ENCODE measurements at places on chromosomes 3 and 15.

DNA sequence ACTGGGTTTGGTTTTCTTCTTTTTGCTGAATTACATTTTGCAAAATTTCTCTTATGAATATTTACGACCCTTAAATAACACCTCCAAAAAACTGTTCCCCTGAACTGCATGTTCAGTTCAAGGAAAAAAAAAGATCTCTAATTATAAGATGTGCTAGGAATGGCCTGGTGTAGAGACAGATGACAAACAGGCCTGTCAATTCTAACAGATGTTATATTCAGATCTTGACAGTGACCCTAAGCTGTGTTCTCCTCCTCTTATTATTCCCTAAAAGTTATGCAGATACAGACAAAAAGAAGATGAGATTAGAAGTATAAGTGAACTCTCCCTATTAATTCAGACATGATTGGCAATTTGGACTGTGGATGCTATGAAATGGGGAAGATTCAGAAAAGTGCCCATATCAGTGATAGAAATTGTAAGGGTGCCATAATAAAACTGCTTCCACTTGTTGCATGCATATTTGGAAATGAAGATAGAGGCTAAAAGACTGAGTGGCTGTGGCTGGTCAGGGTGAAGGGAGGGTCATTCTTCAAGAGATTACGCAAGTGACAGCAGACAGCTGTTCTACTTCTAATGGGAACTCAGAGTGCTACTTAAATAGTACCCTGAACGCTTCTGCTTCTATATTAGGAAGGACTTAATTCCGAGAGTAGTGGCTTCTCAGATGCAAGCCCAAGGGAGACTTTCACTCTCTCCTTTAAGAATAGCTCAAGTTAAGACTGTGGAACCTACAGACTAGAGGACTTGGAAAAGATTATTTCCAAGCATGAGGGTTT is 75.5 kb downstream of the ADAMTS9 start:
- DNase-seq, result no peak

GRCh38 chr15:43991206-43991605 is 164.4 kb downstream of the WDR76 start:
- DNase-seq, result no peak

DNA sequence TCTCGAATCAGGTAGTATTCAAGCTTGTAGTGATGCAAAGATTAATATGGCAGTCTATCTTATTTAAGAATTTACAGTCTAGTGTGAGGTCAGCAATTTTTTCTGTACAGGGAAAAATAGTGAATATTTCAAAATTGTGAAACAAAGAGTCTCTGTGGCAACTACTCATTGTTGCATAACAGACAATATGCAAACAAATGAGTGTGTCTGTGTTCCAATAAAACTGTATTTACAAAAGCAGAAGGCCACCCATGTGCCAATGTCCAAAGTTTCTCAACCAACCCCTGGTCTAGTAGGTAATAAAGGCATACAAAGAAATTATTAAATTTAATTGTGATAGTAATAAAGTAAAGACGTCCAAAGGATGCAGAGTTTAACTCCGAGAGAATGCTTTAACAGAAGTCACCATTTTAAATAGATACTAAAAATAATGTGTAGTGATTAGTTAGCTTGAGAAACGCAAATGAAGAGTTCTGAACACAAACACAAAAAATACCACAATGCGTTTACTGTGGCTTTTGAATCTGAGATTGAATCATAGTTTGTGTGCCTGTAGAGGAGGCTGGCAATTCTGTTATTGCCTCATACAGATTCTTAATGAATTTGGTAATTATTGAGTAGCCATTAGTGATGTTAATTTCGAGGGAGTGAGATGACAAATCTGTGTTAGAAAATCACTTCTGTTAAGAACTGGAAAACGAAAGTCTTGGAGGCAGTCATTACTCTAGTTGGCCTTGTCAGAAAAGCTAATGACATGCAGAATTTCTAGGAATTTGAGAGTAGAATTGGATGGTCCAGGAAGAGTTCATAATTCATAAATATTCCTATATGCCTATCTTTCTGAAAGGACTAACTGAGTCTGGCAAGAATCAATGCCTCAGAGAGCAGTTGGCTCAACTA is 48.7 kb downstream of the CADM2 start:
- no peak for DNase-seq

DNA sequence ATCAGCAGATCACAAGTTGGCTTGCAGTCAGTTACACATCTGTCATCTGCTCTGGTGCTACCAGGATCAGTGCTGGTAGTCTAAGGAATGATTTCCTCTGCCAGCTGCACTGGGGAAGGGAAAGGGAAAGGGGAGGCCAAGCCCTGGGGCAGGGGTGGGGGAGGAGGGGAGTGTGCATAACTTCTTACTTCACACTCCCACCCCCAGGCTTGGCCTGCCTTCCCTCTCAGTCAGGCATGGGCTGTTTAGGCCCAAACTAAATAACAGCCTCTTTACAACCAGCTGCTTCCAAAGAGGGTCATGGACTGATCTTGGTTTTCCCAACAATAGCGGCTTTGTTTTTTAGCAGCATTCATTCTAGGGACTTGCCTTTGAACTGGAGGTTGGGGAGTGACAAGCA is 86.1 kb upstream of the PSMD6 start:
- DNase-seq, result no peak

DNA sequence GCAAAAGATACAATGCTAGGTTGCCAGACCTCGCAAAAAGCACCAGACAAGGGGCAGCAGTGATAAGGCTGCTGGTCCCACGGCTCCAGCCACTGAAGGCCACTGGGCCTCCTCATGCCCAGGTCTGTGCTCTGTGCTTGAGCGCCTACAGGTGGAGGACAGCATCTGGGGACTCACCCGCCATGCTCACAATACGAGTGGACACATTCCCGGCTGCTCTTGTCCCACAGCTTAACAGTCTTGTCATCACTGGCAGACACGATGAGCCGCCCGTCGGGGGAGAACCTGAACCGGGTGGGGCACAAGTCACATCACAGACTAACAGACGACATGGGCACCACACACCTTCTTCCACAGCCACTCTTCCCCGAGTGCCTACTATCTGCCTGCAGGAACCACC is 7.4 kb downstream of the POC1A start:
- DNase-seq, result no peak

DNA sequence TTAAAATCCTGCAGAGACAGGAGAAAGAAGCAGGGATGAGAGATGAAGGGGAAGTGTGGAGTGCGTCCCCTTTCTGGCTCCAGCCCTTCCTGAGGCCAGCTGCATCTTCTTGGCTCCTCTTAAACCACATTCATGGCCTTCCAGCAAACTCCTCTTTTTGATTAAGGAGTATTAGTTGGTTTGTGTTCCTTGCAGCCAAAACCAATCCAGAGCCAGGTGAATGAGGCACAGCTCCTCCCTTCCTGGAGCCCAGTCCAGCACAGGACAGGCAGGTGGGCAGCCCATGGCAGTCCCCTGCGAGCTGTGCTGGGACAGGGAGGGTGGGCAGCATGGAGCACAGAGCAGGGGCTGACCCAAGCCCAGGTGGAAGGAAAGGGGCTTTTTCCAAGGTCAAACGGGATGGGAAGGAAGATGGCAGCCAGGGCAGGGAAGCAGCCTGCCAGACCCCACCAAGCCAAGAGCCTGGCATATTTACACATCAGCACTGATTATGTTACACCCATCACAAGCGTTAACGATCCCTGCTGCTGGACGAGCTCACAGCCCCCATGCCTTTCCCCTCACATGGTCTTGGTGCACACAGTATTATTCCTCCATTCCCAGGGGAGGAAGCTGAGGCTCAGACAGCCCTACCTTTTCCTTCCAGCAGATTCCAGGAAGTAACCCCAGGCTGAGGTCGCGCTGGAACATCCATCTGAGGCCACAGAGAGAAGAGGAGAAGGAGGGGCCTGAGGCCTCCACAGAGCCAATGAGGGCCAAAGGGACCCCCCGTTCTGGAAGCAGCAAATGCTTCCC is 175.6 kb downstream of the SMAD6 start:
- no peak for DNase-seq

GRCh38 chr3:127027811-127028548 is 45.1 kb downstream of the PLXNA1 start:
- no peak for DNase-seq

- DNase-seq, result no peak
These were observed 10.1 kb upstream of the MOBP start for GRCh38 chr3:39457361-39457760.
